ENCODE measurements at places on chromosomes 2 and 18.

DNA sequence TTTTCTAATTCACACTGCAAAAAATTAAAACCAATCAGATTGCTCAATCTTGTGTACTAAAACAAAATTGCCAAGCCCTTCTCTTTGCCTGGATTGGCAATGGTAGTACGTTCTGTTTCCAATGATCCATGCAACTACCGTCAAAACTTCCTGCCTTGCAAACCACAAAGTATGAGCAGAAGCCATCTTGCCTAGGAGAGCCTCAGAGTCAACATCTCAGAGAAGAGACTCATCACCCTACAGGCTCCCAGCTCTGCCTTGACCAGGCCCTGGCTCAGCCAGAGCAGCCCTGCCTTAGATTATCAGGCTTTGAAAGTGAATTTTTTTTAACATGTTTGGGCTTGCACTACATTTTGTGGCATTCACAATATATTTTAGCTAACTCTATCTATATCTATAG is 574.1 kb downstream of the SATB2 start:
- DNase-seq, result no peak

- DNase-seq, result no peak
These were observed 79.5 kb downstream of the KIF5C start for GRCh38 chr2:148954536-148954935.

DNA sequence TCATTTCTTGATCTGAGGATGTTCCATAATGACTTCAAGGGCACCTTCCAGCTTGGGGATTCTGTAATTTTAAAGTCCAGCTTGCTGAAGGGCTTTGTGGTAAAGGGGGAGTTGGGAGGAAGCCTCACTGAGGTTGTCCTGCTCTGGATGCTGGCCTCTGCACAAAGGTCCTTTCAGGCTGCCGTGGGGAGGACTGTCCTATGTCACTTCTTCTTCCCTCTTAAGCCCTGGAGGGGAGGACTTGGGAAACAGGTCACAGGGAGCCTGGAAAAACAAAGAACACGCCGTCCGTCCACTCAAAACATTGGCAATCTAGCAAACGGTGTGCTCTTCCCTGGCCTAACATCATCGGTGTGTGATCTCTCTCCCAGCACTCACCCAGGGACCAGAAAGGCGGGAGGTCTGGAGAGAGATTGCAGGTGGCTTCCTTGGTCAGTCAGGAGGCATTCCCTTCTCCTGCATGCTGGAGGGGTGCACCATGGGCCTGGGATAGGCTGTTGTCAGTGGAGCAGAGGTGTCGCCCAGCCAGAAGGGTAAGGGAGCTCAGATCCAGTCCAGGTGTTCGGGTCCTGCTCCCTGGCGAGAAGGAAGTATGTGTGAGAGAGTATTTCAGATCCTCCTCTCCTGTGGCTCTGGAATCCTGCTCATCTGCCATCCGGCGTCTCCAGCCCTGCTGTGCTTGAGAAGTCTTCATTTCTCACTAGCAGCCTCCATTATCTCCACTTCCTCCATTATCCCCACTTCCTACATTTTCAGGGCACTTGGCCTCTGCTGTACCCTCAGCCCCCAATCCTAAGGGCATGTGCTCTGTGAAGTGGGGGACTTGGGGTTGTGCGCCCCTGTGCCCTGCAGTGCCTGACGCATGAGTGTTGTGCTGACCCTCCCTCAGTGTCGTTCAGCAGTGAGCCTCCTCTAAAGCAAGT is 20.1 kb downstream of the ASAP2 start:
- no peak for DNase-seq

DNA sequence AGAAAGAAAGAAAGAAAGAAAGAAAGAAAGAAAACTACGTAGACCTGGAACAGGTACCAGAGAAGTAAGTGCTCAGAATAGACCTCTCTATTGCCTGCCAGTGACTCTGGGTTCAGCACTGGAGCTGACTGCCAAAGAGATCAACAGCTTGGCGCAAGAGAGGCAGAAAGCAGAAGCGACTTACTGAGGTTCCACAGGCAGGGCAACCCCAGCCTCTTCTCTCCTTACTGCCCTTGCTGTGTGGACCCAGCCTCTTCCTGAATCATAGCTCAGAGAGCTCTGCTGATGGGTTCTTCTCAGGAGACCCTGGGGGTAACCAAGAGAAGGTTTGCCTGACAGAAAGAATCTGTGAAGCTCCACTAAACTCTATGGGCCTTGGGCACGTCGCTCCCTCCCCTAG is 7.1 kb downstream of the CAPN13 start:
- no peak for DNase-seq

GRCh38 chr2:197191177-197191939 is 119.2 kb downstream of the ANKRD44 start:
- peak; percentile 77 for DNase-seq

DNA sequence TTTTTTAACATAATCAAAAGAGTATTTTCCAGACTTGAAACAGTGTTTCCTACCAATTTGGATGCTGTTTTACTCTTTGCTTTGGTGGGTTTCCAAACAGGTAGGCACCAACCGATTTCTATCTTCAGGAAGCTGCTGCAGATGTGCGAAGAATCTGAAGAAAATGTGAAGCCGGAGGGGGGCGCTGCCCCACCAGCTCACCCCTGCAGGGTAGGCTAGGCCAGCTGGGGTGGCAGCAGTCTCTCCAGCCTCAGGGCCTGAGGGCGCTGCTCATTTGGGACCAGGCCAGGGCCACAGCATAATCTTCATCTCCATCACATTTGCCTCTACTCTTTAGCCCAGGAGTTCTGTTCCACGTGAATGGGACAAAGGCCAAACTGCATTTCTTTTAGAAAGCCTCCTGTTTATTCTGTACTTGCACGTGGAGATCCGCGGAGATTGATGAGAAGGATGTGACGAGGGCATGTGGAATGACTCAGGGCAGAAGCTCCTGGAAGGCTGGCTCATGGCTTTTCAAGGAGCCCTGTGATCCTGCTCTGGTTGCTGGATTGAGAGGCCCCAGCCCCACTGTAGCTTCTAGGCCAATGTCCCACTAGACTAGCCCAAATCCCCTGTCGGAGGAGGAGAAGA is 84.2 kb upstream of the FAM136A start:
- no peak for DNase-seq

DNA sequence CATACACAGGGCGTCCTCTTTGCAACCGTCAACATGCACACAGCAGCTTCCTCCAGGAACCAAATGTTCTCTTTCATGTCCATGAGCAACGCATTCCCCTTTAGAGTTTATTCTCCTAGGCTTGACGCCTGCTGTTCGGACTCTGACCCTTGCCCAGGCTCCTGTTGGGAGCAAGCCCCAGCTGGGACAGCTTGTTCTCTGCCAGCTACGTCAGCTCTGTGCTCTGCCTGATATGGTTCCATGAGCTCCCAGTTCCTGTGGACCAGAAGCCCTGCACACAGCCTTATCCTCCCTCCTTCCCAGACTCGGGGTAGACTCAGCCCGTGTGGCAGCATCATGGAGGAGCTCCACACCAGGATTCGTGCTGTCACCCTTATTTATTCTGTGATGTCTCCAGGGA is 253.1 kb upstream of the PXDN start:
- no peak for DNase-seq

DNA sequence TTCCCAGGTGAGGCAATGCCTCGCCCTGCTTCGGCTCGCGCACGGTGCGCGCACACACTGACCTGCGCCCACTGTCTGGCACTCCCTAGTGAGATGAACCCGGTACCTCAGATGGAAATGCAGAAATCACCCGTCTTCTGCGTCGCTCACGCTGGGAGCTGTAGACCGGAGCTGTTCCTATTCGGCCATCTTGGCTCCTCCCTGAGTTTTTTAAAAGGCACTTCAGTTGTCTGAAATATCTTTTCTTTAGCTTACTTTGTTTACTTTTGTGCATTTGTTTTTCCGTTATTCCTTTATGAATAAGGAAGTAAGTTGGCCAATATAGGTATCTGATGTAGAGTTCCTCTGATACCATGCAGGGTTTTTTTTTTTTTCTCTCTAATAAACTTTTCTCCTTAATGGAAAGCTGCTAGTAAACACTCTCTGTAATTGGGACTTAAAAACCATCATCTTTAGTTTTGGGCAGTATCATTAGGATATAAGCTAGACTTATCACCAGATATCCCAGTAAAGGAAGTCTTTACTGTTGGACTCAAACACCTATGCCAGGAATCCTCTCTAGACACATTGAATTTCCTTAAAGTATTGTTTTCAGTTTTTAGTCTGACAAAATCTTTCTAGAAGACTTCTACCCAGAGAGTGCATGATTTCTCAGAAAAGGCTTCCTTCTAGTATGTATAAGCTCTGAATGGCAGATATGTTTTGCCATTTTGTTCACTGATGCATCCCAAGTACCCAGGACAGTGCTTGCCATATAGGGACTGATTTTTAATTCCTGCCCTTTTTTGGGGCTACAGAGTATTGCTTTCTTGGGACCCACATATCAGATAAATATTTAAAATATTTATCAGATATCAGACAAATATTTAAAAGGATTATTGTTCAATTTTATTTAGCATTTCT is 35.8 kb upstream of the DYSF start:
- DNase-seq, result peak; percentile 47

DNA sequence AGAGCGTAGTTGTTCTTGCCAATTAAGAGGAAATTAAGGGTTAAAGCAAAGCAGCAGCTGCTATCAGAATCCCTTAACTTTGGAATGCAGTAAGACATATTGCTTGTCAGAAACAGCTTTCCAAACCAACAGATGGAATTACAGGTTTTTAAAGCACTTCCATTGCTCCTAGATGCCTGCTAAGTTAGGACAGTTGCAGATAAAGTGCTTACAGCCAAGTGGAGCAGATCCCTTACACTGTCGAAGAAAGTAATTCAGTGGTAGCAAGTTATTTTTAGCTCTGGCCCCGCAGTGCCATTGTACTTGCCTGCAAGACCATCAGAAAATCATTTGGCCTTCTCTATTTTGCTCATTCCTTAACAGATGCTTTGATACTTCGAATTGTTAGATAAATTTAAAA is 5.4 kb downstream of the PDK1 start:
- DNase-seq, result no peak

GRCh38 chr18:66674286-66674685 is 70.4 kb upstream of the CDH19 start:
- DNase-seq, result no peak

DNA sequence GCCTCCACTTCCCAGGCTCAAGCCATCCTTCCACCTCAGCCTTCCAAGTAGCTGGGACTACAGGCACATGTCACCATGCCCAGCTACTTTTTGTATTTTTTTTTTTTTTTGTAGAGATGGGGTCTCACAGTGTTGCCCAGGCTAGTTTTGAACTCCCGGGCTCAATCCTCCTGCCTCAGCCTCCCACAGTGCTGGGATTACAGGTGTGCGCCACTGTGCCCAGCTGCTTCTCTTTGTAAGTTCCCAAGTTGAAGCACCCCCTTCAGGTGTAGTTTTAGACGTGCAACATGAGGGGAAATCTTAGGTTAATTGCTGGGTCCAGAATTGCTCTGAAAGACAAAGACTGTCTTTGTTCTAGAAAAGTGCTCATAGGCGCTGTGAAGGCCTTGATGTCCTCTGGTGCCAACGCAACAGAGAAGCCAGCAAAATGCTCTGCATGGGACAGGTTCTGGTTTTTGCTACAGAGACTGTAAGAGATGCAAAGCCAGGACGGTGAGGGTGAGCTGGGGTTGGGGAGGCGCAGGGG is 46.6 kb downstream of the RRM2 start:
- DNase-seq, result no peak

GRCh38 chr2:7900593-7900992 is 781.3 kb upstream of the ID2 start:
- peak; percentile 69 for DNase-seq

DNA sequence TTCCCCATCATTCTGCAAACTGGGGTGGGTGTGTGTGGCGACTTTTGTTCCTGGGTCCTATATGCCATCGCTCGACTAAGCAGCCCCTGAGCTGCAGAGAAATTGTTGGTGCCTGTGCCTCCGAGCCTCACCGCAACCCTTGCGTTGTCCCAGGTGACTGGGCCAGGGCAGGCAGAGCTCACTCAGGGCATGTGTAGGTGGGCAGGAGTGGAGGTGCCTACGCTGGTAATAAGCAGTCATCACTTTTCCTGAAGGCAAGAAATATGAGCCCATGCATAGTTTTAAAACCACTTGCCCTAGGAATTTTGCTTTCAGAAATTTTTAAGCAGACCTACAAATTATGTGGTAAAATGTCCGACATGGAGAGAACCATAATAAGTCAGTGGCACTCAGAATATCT is 197.8 kb downstream of the SMAD7 start:
- no peak for DNase-seq

- DNase-seq, result peak; percentile 19
These were observed 996 bp downstream of the PTCD3 start for GRCh38 chr2:86107031-86107430.

DNA sequence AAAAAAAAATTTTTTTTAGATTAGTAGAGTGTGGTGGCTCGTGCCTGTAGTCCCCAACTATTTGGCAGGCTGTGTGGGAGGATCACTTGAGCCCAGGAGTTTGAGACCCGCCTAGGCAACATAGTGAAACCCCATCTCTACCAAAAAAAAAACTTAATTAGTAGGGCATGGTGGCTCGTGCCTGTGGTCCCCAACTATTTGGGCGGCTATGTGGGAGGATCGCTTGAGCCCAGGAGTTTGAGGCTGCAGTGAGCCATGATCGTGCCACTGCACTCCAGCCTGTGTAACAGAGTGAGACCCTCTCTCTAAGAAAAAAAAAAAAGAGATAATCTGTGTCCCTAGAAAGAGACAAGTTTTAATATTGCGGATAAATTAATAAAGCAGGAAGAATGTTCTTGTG is 8.8 kb downstream of the GPR55 start:
- DNase-seq, result no peak

DNA sequence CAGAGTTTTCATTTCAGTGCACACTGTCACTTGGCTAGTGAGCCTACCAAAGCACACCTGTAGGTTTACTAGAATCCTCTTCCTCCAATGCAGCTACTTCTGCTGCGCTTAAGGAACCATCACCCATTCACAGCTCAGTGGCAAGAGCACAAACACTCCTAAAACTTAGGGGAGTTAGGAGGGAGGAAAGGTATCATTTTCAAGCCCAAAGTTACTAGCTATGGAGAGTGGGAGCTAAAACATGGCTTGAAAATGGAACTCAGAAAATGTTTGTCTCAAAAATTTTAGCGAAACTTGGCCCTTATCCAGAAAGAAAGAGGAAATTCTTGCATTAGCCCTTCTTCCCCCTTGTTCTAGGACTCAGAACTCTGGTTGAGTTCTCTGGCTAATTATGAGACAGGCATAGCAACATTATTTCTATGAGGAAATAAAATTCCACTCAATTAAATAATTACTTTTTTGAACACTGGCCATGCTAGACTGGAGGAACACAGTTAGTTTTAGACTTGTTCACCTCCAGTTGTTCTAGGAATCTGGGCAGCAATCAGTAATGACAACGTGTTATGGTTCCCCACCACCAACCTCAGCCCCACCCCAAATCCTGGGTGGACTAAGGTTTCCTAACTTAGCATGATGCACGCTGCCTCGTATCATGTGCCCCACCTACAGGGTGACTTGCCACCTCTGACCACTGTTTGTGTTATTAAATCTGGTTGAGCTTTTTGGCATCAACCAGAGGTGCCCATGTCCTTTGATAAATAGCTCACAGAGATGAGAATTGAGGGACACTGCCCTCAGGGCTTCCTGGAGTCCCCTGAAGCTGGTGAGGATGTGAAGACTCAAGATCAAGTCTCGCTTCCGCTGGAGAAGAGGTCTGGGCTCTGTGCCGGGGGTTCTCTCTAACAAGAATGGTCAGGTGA is 32.8 kb downstream of the LPIN2 start:
- DNase-seq, result no peak
